ENCODE measurements at places on chromosomes 4 and X.

GRCh38 chr4:169251291-169252235, 19.2 kb downstream of the SH3RF1 start:
- DNase-seq: no peak

- DNase-seq: no peak
These were observed 37.5 kb downstream of the KDR start for GRCh38 chr4:55087913-55088260.

- DNase-seq: no peak
These were observed 13.6 kb upstream of the CXCL2 start for GRCh38 chr4:74112399-74113105.

GRCh38 chr4:147954850-147955249, 223.0 kb downstream of the ARHGAP10 start:
- DNase-seq: no peak

DNA sequence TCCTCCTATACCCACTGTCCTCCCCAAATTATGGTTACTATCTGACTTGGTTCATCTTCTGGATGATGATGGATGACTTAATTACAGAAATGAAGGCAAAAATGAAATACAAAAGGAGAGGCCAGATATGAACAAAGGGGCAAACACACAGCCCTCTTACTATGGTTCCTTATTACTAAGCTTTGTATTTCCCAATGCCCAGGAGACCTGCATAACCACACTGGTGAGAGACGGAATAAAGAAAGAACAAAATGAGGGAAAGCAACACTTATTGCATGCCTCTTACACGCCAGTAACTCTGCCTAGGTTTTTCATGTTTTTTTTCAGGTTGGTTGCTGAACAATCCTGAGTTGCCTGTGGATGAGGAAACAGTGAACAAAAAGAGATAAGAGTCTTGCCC, 120.5 kb downstream of the SLC10A7 start:
- DNase-seq: no peak

DNA sequence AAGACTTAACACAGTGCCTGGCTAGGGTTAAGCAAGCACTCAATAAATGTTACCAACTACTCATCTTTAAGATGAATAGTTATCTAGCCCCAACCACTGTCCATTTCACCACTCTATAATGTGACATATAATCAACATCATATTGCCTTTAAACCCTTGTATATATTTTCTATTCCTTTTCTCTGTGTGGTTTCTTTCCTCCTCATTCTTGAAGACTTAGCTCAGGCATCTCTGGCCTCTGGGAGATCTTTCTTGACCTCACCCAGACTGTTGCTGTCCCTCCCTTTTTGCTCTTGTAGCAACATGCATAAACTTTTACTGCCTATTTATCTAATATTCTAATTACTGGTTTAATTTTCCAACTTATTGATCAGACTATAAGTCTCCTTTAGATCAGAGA, 249.9 kb upstream of the MAB21L2 start:
- DNase-seq: no peak

DNA sequence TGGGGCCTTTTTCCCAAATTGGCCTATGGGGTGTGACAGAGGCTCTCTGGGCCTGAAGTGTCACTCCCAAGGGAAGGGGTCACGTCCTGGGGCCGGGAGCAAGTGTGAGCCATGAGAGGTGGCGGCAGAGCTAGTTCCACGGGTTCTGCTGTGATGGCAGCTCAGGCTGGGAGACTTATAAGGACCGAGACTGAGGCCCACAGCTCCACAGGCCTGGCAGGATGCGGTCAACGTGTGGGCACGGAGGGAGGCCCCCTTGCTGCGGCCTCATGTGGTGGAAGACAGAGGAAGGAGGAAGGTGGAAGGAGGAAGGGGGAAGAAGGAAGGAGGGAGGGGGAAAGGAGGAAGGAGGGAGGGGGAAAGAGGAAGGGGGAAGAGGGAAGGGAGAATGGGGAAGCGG, 7.2 kb upstream of the CPLX1 start:
- DNase-seq: no peak

DNA sequence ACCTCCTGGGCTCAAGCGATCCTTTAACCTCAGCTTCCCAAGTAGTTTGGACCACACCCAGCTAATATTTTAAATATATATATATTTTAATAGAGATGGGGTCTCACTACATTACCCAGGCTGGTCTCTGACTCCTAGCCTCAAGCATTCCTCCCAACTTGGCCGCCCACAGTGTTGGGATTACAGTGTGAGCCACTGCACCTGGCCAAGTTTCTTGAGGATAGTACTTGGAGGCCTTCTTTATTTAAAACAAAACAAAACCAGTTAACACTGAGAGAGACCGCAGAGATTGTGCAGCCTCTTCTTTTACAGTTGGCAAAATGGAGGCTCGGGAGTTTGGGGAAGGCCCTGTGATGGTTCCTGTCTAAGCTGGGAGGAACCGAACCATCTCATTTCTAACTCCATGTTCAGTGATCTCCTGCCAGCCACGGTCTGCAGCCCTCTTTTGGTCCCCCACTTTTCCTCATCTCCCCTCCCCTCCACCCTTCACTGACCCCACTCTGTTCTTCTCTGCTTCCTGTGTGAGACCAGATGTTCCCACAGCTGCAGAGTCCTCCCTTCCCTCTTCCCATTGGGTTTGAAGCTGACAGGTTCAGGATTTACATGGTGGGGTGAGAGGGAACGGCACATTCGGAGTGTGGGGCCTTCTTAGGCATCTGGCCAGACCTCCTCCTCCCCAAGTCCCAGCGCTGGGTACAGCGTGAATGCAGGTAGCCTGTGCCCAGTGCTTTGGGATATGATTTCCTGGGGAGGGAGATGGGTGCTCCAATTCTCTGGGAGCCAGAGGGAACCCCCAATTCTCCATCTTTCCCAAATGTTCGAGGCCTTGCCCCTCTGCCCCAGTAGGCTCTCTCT, 1.4 kb upstream of the SORCS2 start:
- DNase-seq: no peak

DNA sequence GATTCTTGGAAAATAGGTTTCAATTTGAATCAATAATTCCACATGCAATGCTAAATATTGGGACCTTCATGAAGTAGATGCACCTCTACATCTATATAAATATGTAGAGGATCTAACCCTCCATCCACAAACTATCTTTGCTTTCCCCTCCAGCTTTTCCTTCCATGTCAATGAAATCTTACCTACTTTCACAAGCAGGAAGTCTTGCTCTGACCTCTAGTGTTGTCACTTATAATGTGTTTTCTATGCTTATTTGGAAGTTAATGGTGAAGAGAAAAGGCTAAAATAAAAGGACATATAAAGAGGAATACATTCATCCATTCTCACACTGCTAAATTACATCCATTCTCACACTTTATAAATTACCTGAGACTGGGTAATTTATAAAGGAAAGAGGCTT, 472.7 kb upstream of the DIAPH2 start:
- no peak for DNase-seq

GRCh38 chrX:17495052-17495451, 120.1 kb downstream of the NHS start:
- DNase-seq: no peak

DNA sequence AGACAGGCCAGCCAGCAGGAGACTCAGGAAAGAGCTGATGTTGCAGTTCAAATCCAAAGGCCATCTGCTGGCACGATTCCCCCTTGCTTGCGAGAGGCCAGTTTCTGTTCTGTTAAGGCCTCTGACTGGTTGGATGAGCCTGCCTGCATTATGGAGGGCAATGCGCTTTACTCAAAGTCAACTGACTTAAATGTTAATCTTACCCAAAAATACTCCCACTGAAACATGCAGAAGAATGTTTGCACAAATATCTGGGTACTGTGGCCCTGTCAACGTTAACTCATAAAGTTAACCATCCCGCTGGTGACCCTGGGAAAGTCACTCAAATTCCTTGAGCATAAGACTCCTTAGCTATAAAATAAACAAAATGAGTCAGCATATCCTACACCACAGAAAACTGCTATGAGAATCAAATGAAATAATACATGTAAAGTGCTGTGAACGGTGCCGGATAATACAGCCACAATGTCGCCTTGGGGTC, 326.4 kb downstream of the EVC2 start:
- DNase-seq: no peak

GRCh38 chr4:5636766-5637670, 71.3 kb downstream of the EVC2 start:
- no peak for DNase-seq

- DNase-seq: no peak
These were observed 32.2 kb upstream of the GATB start for GRCh38 chr4:151792995-151793394.

DNA sequence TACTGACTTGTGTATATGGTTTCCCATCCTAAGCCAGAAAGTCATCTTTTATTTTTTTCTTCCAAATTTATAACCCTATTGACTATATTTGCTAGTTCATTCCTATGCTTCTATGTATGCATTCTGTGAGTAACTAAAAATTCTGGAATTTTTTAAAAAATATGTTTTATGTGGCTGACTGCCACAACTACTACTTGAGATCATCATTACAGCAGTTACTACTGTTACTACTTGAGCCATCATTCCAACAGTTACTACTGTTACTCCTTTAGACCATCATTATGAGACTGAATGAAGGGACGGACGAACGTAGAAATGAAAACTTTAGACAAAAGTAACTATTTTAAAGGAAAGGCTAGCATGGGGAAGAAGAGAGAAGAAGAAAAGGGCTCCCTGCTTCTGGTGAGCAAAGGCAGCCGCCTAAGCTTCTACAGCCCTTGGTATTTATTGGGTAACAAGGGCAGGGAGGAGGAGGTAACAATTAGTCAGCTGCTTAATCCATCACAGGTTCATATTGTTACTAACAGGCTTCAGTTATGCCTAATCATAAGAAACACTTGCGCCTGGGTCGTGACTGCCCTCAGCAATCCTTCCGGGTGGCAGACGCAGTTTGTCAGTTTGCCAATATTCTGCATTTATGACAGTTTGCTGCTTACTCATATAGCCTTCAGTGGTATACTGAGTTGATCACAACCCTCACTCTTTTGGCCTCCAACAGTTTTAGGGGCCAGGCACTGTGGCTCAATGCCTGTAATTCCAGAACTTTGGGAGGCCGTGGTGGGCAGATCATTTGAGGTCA, 80.4 kb downstream of the PDLIM5 start:
- DNase-seq: no peak

- no peak for DNase-seq
These were observed 213.6 kb upstream of the VEGFC start for GRCh38 chr4:177006331-177006730.

- DNase-seq: no peak
These were observed 17.8 kb upstream of the TBC1D19 start for GRCh38 chr4:26566133-26566532.

DNA sequence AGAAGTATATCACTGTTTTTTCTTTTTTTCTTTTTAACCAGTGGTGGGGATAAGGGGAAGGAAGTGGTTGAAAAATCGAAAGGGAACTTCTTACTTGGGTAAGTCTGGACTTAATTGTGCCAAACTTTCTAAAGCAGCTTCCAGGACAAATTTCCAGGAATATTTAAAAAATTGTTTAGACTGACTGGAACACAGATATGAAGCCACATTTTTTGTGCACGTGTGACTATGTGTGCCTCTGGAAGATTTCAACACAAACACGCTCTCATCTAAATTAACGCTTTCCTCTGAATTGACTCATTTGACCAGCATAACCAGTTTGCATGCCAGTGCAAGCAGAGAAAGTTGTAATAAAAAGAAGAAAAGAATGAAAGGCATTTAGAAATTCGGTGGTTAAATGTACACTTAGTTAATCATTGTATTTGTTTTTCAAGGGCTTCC, 18.8 kb upstream of the YTHDC1 start:
- no peak for DNase-seq

GRCh38 chr4:109631532-109632108, 71.6 kb downstream of the MCUB start:
- DNase-seq: no peak

- no peak for DNase-seq
These were observed 49.5 kb upstream of the ENPP6 start for GRCh38 chr4:184267206-184267608.

DNA sequence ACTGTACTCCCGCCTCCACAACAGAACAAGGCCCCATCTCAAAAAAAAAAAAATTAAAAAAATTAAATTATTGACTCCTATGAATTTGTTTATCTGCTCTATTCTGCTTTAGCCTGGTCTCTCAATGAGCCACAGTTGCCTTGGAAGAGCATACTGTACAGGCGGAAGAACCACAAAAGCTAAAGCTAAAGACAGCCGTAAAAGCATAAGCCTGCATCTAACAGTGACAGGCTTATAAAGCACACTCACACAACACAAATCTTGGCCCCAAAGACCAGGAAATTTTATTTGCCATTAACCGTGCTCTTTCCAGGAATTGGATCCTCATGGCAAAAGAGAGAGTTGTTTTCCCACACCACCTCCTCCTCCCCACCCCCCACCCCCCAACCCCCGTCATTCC, 53.5 kb upstream of the KLF3 start:
- no peak for DNase-seq

DNA sequence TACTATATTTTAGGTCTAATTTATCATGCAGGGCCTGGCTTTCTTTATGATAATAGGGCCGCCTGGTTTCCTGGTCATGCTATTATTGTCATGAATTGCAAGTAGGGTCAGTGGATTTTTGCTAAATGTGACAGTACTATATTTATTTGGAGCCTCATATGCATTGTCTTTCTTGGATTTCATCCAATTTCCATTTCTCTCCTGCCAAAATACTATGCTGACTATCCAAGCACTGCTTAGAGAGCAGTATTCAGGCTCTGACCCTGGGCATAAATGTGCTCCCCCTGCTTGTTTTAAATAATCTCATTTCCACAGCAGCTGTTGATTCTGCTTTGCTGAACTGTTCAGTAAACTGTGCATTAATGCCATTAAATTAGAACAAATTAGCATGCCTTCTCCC, 269.3 kb downstream of the GPM6A start:
- no peak for DNase-seq

DNA sequence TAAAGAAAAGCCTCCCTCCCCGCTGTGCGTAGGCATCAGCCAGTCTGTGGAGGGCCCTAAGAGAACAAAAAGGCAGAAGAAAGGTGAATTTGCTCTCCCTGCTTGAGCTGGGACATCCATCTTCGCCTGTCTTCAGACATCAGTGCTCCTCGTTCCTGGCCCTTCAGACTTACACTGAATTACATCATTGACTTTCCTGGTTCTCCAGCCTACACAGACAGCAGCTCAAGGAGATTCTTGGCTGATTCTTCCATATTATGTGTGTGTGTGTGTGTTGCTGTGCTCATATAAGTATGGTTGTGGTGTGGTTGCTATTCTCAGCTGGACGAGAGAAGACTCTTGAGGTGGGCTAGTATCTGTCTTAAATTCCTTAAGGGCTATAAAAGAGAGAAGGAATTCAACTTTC, 35.5 kb upstream of the CD99L2 start:
- DNase-seq: no peak

GRCh38 chr4:15385928-15386327, 41.9 kb upstream of the C1QTNF7 start:
- no peak for DNase-seq

GRCh38 chrX:96791559-96791958, 92.1 kb upstream of the RPA4 start:
- DNase-seq: no peak

- DNase-seq: no peak
These were observed 738.6 kb upstream of the GRIA3 start for GRCh38 chrX:122445466-122445865.

DNA sequence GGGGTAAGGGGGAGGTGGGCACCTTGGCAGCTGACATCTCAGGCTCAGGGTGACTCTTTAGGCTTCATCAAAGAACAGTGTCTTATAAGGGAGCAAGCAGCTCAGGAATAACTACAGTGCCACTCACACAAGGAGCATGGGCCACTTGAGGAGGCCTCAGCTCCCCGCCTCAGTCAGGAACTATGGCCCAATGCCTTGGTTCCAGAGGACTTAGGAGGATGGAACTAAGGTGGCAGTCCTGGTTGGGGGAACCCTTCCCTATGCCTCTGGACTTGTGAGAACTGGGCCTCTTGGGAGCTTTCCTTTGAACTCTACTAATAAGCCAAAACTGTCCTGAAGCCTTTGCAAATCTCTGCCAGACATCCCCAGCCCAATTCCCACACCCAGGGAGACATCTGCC, 160.6 kb downstream of the EFNB1 start:
- DNase-seq: no peak

All from NT2/D1 (cell line).